ENCODE measurements at places on chromosomes 3 and 15. TPM values are rescaled to one million over a fixed set of nuclear protein-coding genes. Genes with fewer than 3 reads are reported as not detected.

Gene ATRIP
- 16.2 TPM for polyA plus RNA-seq

Gene FAM174B
- polyA plus RNA-seq, result 3.5 TPM

Gene P4HTM
- polyA plus RNA-seq, result 19.7 TPM

Gene RASGRF1
- polyA plus RNA-seq, result not detected

Gene HIGD1A
- polyA plus RNA-seq, result 52.6 TPM

Gene IL12A
- polyA plus RNA-seq, result 0.24 TPM

Measured in naive thymus-derived CD4-positive, alpha-beta T cell (primary cell).